ENCODE measurements at places on chromosomes 2 and 18.

GRCh38 chr2:155633060-155633839, 699.3 kb downstream of the NR4A2 start:
- no peak for DNase-seq

DNA sequence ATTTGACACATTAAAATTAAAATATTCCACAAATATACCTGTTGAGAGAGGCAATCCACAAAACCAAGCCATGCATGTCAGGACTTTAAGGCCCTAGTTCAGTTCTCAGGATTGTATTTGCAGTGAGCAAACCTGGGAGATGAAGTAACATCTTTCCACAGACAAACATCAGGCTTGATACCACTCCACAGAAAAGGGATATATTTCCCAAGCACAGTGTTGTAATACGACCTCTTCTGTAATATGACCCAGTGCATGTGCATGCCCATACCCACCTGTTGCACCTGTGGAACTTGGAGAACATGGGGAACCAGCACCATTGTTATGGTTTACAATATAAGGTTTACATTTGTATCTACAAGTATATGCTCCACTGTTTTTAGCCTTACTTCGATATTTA, 184.0 kb downstream of the PDE11A start:
- DNase-seq, result no peak

DNA sequence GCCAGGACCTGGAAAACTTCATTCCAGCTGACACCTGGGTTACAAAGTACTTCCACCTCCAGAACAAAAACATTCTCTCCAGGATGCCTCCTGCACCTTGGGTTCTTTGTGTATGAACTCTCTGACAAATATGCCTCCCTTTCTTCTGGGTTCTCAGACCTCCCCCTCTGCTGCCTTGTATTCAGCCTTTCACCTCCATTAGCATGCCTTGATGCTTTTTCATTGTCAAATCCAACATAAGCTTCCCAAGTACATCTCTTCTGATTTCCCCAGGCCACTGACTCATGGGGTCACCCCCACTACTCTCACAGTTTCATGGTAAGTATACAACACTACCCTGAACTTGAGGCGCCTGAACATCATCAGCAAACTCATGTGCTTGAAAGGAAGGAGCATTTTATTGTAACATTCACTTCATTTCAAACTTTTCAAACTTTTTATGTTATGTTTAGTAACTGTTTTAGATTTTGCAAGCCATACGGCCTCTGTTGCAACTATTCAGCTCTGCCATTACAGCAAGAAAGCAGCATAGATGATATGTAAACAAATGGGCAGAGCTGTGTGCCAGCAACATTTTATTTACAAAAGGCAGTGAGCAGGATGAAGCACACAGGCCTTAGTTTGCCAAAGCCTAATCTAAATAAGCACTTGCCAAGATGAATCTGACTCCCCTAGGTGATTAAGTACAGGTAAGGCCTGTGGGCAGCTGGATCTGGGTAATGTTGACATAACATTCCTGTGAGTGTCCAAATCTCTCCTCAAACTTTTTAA, 32.5 kb upstream of the MRPS9 start:
- DNase-seq, result no peak

GRCh38 chr2:144343145-144343544, 176.8 kb downstream of the ZEB2 start:
- DNase-seq, result no peak

DNA sequence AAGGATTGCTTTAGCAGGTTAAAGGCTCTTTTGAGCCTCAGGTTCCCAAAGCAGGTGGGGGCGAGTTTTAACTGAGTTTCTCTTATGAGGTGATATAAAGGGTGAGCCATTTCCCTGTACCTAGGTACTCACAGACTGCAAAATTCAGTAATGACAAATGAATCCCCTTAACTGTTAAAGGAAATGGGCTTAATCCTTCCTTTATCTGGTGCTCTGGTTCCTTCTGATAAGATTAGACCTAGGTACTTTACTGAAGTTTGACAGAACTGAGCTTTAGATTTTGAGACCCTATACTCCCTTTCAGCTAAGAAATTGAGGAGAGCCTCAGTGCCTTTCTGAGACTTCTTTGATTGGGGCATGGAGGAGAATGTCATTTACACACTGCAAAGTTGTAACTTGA, 42.6 kb downstream of the STK17B start:
- DNase-seq, result no peak

DNA sequence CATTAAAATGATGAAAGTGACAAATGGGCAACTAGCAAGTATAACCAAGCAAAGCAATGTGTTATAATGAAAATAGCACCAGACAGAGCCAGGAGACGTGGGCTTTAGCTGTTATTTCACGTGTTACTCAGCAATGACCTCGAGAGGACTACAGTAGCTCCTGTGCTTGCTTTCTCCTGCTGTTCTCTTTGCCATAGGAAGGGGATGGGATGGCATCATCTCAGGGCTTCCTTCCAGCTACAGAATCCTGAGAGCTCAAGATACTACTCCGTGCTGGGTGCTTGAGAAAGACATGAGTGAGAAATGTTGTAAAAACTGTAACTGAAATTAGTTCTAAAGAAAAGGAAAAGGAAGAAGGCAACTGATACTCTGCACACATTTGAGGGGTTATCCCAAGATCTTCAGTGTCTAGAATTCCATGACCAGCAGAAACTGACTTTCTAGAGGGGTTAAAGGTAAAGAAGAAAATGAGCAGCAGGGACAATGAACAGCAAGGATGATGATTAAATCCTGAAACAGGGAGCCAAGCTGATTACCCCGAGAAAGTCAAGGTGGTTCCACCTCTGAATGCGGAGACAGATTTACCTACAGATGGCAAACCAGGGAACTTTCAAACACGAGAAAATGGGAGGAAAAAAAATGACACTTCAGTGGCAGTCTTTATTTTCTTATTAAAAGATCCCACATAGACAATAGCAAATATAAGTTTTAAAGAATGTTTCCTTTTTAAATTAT, 33.4 kb downstream of the GAREM1 start:
- DNase-seq, result no peak

DNA sequence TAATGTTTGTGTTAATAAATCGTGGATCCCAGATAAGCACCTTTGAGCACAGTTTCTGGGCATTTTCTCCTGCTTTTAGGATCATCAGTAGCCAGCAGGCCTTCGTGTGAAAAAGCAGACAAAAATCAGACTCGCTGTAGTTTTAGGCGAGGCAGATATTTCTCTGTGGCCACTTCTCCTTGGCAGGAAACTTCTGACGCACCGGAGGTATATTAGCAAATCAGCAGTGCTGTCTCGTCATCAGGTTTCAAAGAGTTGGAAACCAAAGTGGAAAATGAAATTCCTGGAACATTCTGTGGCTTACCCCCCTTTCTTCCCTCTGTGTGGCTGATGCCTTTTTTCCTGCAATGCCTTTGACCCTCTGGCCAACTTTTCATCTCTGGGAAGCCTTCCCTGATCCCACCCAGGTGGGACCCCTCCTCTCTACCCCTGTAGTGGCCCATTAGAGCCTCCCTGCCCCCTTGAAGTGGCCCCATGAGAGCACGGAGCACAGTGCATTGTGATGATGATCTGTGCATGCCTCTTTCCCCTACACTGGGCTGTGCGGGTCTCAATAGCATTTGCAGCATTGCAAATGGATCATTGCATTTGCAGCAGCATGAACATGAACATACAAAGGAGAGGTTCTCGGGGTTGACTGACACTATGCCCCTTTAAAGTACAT, 93.3 kb downstream of the RNF144A start:
- no peak for DNase-seq

GRCh38 chr2:112927745-112928144, 16.8 kb downstream of the IL37 start:
- DNase-seq, result no peak

- DNase-seq, result no peak
Observed at GRCh38 chr2:78910376-78910775, 115.1 kb upstream of the REG3G start.

GRCh38 chr2:201971531-201972228, 62.0 kb upstream of the FZD7 start:
- no peak for DNase-seq

GRCh38 chr2:176156807-176157498, at the start of gene HOXD3:
Gene HOXD3 (plus strand): TSS chr2:176157307. CDS start chr2:176169115, 11,808 bp downstream.
- no peak for DNase-seq

Measured in effector CD4-positive, alpha-beta T cell (primary cell).